ENCODE measurements at places on chromosomes 12 and 14.
A peak's percentile ranks its signal among the peaks of the same experiment; 100 is the strongest.

GRCh38 chr12:113244047-113244460 is 22.8 kb downstream of the TPCN1 start:
- DNase-seq, result no peak

- no peak for DNase-seq
These were observed 506.8 kb upstream of the FBXO33 start for GRCh38 chr14:39939023-39939422.

GRCh38 chr14:39474416-39474911 is 42.2 kb upstream of the FBXO33 start:
- peak; percentile 12 for DNase-seq

- DNase-seq, result peak; percentile 93
These were observed 8.4 kb downstream of the GPRC5A start for GRCh38 chr12:12899530-12900380.

GRCh38 chr12:115407723-115408122 is 723.7 kb upstream of the TBX3 start:
- no peak for DNase-seq

DNA sequence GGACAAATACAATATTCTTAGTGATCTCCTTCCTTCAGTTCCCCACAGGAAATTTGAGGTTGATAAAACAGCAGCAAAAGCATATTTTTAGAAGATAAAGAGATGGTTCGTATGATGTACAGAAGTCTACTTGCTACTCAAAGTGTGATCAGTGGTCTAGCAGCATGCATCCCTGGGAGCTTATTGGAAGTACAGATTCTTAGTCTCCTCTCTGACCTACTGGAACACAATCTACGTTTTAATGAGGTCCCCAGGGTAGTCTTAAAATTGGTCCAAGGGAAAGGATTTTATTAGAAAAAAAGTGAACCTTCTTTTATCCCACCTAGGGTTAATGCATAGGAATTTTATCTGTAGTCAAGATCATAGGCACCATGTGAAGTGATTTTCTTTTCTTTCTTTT is 703.4 kb downstream of the NRXN3 start:
- DNase-seq, result no peak

DNA sequence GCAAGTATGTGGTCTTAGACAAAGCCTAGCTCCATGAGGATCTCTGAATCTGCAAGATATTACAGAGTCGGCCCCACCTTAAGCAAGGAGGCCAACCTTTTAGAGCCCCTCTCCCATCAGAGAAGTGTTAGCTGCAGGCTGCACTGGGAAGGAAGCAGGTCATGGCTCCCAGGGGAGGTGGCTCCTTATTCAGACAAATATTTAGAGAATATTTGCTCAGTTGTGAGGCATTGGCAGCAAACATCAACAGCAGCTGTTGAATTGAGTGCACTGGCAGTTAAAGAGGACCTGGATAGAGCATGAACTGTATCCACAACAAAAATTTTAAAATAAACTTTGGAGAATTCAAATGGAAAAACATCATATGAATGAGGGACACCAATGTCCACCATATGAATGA is 44.7 kb downstream of the FSCB start:
- DNase-seq, result no peak

GRCh38 chr14:69246331-69246730 is 13.6 kb upstream of the GALNT16 start:
- no peak for DNase-seq

- no peak for DNase-seq
These were observed 8.0 kb upstream of the ETV6 start for GRCh38 chr12:11641522-11641921.

- no peak for DNase-seq
These were observed 6.3 kb downstream of the MGAT4C start for GRCh38 chr12:86249851-86250250.

DNA sequence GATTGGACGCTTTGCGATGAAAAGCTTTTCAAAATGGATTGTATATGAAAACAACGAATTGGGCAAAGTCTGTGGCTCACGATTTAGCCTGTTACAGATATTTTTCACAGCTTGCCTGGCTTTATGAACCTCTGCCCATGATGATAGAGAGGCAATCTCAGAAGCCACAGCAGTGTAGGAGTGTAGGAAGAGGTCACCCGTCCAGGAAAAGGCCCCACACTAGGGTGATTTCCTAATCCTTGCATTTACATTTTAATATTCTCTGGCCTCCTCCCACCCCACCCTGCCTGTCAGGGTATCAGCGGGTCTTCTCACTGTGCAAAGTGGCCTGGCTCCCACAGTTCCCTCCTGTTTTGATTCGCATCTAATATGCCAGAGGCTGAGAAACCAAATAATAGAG is 81.8 kb upstream of the FOXN3 start:
- DNase-seq, result no peak

DNA sequence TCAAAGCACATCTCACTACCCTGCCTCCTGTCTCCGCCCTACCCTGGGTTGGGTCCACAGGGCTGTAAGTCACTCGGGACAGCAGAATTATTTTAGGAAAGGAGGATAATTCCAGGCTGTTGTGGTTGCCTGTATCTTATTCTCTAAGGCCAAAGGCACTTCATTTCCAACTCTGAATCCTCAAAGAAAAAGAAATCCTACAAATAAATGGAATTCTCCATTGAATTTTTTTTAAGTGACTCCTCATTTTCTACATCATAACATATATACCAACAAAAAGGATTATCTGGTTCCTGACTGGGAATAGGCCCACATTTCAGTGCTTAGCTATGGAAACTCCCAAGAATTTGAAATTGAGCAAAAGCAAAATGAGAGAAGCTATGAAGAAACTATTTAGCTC is 186.4 kb downstream of the ITPR2 start:
- no peak for DNase-seq

DNA sequence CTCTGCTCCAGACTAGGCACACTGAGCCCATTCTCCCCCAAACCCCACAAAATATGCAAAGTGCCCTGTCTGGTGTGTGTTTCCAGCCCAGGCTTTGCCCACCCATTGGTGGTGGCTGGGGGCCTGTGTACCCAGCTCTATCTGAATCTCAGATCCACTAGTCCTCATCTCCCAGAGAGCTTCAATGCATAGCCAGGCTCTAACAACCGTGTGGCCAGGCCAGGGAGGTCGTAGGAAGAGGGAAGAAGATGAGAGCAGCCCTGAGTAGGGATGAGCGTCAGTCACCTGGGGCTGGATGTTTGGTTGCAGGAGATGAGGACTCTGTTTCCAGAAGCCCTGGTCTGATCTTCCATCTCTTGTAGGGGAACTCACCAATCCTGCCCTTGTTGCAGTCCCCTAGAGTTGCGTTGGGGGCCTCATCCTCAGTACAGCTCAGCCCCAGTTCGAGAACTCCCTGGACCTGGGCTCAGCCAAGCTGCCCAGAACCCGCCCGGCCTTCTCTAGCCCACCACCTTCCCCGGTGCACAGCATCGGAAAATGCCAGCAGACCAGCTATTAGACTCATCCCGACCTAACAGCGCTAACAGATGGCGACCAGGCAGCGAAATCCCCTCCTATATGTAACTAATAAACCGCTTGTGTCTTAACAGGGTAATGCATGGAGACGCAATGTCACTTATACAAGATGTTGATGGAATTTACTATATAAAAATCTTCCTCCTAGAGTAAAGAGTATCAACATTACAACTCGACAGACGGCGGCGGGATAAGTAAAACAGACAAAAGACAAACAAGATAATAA is 3.2 kb upstream of the LHX5 start:
- DNase-seq, result no peak

- DNase-seq, result no peak
These were observed 36.7 kb downstream of the SLC25A47 start for GRCh38 chr14:100359881-100360280.

Measured in activated CD4-positive, alpha-beta T cell treated with anti-CD3 and anti-CD28 coated beads, Interleukin-10, Interleukin-2, amounts not matched to agents 100 ng/mL and 50 ng/mL, durations not matched to agents 16 hours and 8 hours (primary cell).